ENCODE measurements at places on chromosomes 12 and 14.

- DNase-seq: no peak
These were observed 6.0 kb downstream of the B4GALNT1 start for GRCh38 chr12:57626921-57627445.

GRCh38 chr14:54202288-54202687 lies 194.5 kb upstream of the CDKN3 start:
- no peak for DNase-seq

GRCh38 chr12:6062757-6063735 lies 61.4 kb downstream of the VWF start:
- peak; percentile 38 for DNase-seq

GRCh38 chr14:95875831-95876760 lies 536 bp upstream of the TUNAR start:
- no peak for DNase-seq

GRCh38 chr12:114812384-114812783 lies 128.4 kb upstream of the TBX3 start:
- no peak for DNase-seq

- DNase-seq: no peak
These were observed 270.4 kb upstream of the RTL1 start for GRCh38 chr14:101173698-101174521.

- no peak for DNase-seq
These were observed 17.2 kb downstream of the MAP3K12 start for GRCh38 chr12:53481939-53482586.

GRCh38 chr14:97336816-97337215 lies 539.6 kb downstream of the VRK1 start:
- DNase-seq: no peak

- no peak for DNase-seq
These were observed 1050.0 kb downstream of the GALC start for GRCh38 chr14:86942936-86943335.

- no peak for DNase-seq
These were observed 30.3 kb upstream of the KCNC2 start for GRCh38 chr12:75239987-75240386.

GRCh38 chr14:50038398-50039119 lies 77.8 kb downstream of the VCPKMT start:
- DNase-seq: peak; percentile 29

- DNase-seq: no peak
These were observed 2.0 kb downstream of the INTS13 start for GRCh38 chr12:26935636-26936378.

GRCh38 chr14:71193663-71194062 lies 286.4 kb downstream of the PCNX1 start:
- no peak for DNase-seq

Data from activated CD4-positive, CD25-positive, alpha-beta regulatory T cell treated with anti-CD3 and anti-CD28 coated beads, Interleukin-2, amount 50 U/mL, for 16 hours (primary cell).